Stimulated activated CD4-positive, alpha-beta T cell treated with anti-CD3 and anti-CD28 coated beads, TNF-alpha, amount 100 ng/mL, for 1 hour (primary cell): ENCODE measurements at places on chromosomes 7 and 10.

DNA sequence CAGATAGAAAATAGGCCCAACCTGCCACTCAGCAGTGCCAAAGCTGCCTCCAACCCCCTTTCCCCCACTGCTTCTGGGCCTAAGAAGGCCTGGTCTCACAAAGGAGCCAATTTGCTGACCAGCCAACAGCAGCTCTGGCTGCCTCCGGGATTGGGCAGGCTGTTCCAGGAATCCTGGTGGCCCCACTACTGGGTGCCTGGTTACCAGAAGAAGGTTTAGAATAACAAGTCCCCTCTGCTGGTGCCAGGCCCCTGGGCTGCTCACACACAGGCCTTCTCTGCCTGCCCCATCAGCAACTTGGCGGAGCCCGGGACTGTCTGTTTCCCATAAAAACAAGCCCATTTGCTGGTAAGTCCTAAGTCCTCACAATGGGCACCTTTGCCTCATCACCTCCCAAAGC is 1.2 kb downstream of the PHKG1 start:
- no peak for DNase-seq

DNA sequence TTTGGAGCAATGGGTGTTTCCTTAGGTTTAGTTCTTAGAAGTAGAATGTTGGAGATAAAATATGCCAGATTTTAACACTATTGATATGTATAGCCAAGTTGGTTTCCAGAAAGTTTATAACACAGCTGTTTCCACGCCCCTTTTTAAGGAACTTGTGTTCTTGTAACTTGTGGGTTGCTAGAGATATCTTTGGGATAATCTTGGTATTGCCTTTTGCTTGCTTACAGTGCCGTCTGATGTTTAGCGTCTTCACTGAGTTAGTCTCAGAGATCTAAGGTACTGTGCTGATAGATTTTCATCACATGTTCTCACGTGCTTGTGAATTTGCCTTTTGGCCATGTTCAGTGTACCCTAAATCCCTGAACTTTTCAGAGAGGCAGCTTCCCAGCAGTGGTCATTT is 12.4 kb downstream of the TMEM248 start:
- no peak for DNase-seq

DNA sequence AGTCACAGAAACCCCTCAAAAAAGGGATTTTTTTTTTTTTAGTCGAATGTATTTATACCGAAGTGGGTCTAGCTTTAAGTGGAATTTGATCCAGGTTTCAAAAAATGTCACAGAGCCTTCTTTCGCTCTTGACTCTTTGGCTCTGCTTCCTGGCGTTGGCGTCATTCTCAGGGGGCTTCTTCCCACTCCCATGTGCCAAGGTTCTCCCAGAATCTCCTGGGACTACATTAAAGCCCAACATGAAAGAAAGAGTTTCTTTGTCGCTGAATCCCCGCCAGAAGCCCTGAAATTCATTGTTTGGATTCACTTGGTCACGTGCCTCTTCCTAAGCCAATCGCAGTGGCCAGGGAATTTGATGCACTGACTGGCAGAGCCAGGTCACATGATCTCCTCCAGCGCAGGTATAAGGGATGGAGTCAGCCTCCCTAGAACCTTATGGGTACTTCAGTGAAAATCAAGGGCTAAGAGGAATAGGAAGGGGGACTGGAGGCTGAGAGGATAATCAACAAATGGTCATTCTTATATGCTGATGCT is 101.2 kb downstream of the RPS24 start:
- no peak for DNase-seq

DNA sequence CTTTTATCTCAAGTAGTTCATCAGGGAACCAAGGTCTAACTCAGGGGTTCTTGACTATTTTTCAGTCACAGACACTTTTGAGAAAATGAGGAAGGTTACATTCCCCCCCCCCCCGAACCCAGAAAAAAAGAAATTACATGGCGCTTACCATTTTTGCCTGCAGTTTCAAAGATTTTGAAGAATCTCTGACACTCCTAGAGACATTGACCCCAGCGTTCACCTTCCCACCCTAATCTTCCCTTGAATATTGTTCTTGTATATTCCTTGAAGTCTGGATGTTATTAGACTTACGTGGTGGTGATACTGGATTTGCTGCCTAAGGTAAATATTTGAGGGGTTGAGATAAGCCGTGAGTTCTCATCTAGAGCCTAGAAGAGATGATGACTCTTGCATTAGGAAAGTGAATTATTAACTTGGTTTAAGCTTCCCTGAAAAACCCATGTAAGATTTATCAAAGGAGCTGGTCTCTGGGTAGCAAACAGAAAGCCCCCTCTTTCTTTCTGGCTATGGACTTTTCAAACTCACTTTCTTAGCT is 245.7 kb upstream of the FOXK1 start:
- no peak for DNase-seq

GRCh38 chr10:15451137-15452094 is 80.3 kb upstream of the FAM171A1 start:
- no peak for DNase-seq

GRCh38 chr10:73493781-73494180 is 2.0 kb downstream of the PPP3CB start:
- no peak for DNase-seq

DNA sequence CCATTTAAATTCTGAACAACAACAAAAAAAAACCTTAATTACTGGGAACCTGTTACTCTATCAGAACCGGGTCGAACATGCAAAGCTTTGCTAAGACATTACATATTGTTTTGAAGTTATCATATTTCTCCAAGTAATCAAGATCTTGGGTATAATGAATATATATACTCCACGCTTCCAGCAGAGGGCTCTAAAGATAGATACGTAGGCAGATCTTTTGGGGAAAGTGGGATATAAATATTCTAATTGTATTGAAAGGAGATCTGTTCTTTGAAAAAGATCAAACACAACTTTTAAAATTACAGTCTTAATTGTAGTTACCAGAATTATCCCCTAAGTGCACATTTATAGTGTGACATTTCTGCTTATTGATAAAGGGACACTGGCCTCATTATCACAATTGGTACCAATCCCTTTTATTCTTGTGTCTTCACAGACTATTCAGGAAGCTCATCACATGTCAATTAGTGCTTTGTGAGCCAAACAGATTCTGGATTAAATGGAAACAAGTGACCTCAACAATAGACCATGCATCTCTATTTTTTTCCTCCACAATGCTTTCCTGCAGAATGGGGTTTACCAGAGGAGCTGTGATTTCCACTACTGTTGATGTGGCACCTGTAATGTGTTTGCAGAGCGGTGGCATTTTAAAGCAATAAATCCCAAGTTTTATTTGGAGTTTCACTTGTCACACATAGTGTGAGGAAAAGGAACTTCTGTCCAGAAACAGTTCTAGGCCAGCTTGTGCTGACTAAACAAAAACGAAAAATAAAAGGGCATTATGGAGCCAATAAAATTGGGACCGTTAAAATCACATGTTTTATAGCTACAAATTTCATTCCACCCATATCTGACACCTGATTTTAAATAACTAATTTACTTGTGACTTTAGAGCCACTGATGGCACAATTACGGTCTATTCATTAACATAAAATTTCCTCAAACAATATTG is 122.4 kb downstream of the CTTNBP2 start:
- no peak for DNase-seq

DNA sequence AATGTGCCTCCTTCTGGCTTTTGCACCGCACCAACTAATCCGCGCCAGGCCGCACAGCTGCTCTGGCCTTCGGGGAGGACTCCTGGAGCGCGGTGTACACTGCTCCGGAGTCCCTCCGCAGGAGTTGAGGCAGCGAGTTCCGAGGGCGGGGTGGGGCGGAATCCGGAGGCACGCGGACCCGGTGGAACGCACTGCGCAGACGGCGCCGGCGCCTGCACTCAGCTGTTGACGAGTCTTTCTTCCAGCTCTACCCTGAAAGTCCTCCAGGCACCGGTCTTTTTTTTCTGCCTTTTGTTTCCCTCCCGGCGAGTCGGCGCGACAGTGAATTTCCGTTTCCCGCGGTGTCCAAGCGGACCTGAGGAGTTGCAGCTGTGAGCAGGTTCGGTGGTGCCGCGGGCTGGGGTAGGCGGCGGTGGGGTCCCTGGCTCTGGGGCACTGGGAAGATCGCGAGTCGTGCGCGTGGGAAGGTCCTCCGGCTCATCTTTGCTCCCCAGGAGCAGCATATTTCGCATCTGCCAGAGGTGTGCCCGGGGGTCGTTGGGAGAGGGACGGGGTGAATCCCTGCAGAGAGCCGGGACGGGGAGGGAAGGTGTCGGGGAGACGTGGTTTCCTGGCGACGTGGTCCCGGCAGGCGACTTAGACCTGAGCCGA is 44.1 kb downstream of the SFTPD start:
- no peak for DNase-seq

GRCh38 chr10:71912431-71912830 is 51.8 kb upstream of the CHST3 start:
- no peak for DNase-seq

GRCh38 chr7:467856-468545 is 51.6 kb downstream of the PDGFA start:
- no peak for DNase-seq

DNA sequence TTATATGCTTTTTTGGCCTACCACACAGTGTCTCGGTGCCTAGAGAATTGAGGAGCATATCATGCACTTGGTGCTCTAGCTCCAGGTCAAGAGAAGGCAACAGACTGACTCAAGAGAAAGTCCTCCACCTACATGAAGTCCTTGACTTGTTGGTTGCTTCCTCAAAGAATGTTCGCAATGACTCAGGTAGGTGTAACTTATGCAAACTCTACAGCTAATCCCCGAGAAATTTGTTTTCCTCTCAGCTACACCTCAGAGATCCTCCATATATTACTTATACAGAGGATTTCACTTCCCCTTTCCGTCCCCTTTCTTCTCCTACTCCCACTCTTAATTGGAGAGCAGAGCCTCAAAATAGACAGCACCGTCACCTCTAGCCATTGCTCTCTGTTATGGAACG is 1013.1 kb downstream of the KCNMA1 start:
- DNase-seq = no peak

DNA sequence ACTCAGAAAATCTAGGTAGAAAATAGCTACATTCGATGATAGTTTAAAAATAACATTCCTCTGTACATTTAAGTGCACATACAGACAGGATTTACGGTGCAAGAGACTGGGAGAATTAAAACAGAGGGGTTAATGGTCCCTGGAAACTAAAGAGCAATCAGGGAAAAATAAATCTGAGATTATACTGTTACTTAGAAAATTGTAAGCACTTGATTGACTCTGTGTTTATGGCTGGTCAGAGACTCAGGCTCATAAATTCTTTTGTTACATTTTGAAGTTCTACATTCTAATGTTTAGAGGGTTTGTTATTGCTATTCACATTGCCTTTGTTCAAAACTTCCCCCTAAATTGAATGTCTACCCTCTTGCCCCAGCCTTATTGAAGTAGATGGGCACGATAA is 54.4 kb downstream of the CDCA7L start:
- no peak for DNase-seq

- no peak for DNase-seq
Measured at GRCh38 chr7:80189638-80190037, 55.0 kb downstream of the GNAI1 start.

- no peak for DNase-seq
Measured at GRCh38 chr10:68284062-68285001, 47.5 kb upstream of the HNRNPH3 start.

GRCh38 chr10:43407148-43407575 is 1.8 kb downstream of the HNRNPF start:
- no peak for DNase-seq

DNA sequence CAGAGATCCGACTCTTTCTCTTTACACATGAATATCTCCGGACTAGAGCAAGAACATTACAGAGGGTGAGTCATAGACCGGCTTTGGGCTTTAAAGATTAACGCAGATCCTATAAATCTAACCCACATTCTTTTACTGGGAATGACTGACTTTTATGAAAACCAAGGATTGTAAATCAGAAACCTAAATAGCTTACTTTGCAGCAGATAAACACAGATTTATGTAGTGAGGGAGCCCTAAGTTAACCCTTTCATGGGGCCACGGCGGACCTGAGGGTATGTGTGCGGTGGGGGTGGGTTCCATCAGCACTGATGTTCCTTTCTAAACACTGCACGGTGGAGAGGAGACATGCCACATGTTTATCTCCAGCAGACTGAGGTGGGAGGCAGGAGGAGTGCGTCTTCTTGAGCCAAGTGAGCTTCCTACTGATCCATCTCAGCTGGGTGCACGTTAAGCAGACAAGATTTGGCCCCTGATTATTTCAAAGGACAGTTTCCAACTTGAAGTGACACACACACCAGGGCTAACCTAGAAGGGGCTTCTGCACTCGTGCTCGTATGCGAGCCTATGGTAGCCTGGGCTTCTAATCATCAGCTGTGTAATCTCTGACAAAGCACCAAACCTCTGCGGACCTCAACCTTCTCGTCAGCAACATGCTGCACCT is 127.6 kb downstream of the WDR11 start:
- DNase-seq = no peak

GRCh38 chr10:44975431-44976331 is 2.9 kb downstream of the DEPP1 start:
- DNase-seq = no peak

GRCh38 chr7:141789917-141790316 is at the start of gene TAS2R5:
TSS of gene TAS2R5 (plus strand) at chr7:141790217. CDS start at chr7:141790362, 145 bp downstream.
- no peak for DNase-seq

- no peak for DNase-seq
Measured at GRCh38 chr7:102304668-102305067, 18.0 kb downstream of the SH2B2 start.

GRCh38 chr7:51689547-51689946 is 372.9 kb upstream of the COBL start:
- DNase-seq = no peak

GRCh38 chr7:120337308-120337907 is 64.4 kb downstream of the KCND2 start:
- no peak for DNase-seq

DNA sequence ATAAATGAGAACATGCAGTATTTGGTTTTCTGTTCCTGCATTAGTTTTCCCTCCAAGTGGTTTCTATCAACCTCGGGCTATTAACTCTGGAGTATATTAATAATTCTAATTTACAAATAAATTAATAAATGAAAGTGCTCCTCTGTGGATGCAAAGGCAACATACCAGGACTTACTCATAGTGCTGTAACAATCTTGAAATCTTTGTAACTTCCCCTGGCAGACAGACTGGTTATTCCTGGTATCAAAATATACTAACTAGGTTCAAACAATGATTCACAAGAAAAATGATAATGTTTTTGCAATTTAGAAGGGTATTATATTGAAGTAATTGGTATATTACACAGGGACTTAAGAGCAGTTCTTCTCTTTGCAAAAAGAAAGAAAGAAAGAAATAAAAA is 177.2 kb downstream of the FANK1 start:
- no peak for DNase-seq

DNA sequence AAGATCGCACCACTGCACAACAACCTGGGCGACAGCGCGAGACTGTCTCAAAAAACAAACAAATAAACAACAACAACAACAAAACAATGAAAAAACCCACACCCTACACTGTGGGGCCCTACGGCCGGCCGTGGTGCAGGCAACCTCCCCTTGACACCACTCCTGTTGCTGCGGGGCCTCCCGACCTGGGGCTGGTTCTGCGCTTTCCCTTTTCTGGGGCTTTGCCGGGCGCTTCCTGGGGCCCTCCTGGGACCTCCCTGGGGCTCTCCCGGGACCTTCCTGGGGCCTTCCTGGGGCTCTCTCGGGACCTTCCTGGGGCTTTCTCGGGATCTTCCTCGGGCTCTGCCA is 46.6 kb downstream of the INSIG1 start:
- DNase-seq = no peak

- DNase-seq = no peak
Measured at GRCh38 chr10:92142949-92143348, 147.9 kb downstream of the CPEB3 start.

GRCh38 chr10:113666682-113667252 is 2.9 kb upstream of the NRAP start:
- DNase-seq = no peak

- no peak for DNase-seq
Measured at GRCh38 chr10:100983868-100984671, 3.2 kb downstream of the MRPL43 start.

- no peak for DNase-seq
Measured at GRCh38 chr10:111511751-111512150, 434.9 kb downstream of the ADRA2A start.
